ENCODE measurements at places on chromosomes 2 and 18. TPM values are rescaled to one million over a fixed set of nuclear protein-coding genes. Genes with fewer than 3 reads are reported as not detected.

The MTLN gene
- total RNA-seq, result 190 TPM

The YES1 gene
- 26.2 TPM for total RNA-seq

The EMX1 gene
- total RNA-seq, result not detected

The DQX1 gene
- not detected for total RNA-seq

GRCh38 chr2:239299218-239299939 lies 101.4 kb downstream of the HDAC4 start:
- DNase-seq, result peak; percentile 60

Measured in cardiac septum (tissue), 1 donor.